ENCODE measurements at places on chromosomes 2 and 18. TPM values are rescaled to one million over a fixed set of nuclear protein-coding genes. Genes with fewer than 3 reads are reported as not detected.
A peak's percentile ranks its signal among the peaks of the same experiment; 100 is the strongest.

GRCh38 chr2:79585701-79586433 is 73.0 kb downstream of the CTNNA2 start:
- no peak for DNase-seq

GRCh38 chr2:217225596-217225995 is 365.7 kb upstream of the TNP1 start:
- no peak for DNase-seq

GRCh38 chr18:75201282-75202270 is 7.4 kb downstream of the PTGR3 start:
- DNase-seq, result no peak

GRCh38 chr2:120959426-120959825 is 223.8 kb downstream of the GLI2 start:
- no peak for DNase-seq

GRCh38 chr2:165793161-165793778 is 777 bp downstream of the GALNT3 start:
- DNase-seq, result peak; percentile 44

- peak; percentile 75 for DNase-seq
Observed at GRCh38 chr2:31467426-31467825, 52.9 kb upstream of the XDH start.

GRCh38 chr18:8856769-8857393 is 151.5 kb downstream of the MTCL1 start:
- no peak for DNase-seq

DNA sequence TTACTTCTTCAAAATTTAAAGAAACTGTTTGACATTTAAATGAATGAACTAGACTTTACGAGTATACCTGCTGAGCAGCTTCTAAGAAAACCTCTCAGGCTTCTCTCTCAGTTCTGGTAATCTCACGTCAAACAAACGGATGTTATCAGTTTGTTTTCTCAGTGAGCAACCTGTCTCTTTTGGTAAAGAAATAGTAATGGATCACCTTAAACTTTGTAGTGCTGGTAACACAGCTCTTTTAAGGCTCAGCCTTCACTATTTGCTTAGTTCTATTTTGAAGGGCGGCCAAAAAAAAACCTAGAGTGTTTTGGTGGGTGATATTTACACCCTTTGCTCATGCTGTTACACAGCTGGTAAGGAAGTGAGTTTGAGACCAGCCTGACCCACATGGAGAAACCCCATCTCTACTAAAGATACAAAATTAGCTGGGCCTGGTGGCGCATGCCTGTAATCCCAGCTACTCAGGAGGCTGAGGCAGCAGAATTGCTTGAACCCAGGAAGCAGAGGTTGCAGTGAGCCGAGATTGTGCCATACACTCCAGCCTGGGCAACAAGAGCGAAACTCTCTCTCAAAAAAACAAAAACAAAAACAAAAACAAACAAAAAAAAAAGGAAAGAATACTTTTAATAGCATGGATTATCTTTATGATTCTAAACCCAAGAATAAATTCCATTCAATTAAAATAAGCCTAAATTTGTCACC is 15.9 kb downstream of the FN1 start:
- no peak for DNase-seq

Gene TSPYL6
- not detected for total RNA-seq

Gene MARCHF4
- total RNA-seq, result not detected
